ENCODE measurements at places on chromosomes 7 and 10. TPM values are rescaled to one million over a fixed set of nuclear protein-coding genes. Genes with fewer than 3 reads are reported as not detected.

GRCh38 chr10:127853868-127854768 is 38.6 kb downstream of the CLRN3 start:
- H3K27ac ChIP-seq: no peak overlapping the region
- no peaks in the 10 kb centered on the region for H3K27me3 ChIP-seq
- peak; percentile 72 for DNase-seq
- no peaks in the 10 kb centered on the region for H3K4me1 ChIP-seq

- no peak overlapping the region for H3K27ac ChIP-seq
- no peak overlapping the region for H3K4me3 ChIP-seq
- peak; percentile 18 for DNase-seq
These were observed 1.7 kb upstream of the TBATA start for GRCh38 chr10:70786799-70787415.

- no peaks in the 10 kb centered on the region for H3K27me3 ChIP-seq
- H3K36me3 ChIP-seq: no peaks in the 10 kb centered on the region
These were observed 225.9 kb downstream of the WDR11 start for GRCh38 chr10:121076776-121077715.

GRCh38 chr10:17126327-17126726 is 3.3 kb downstream of the CUBN start:
- no peak overlapping the region for H3K27ac ChIP-seq
- H3K36me3 ChIP-seq: no peaks in the 10 kb centered on the region
- DNase-seq: no peak
- no peak overlapping the region for H3K4me3 ChIP-seq
- H3K27me3 ChIP-seq: no peaks in the 10 kb centered on the region

- H3K4me1 ChIP-seq: no peaks in the 10 kb centered on the region
- H3K4me3 ChIP-seq: no peak overlapping the region
- H3K36me3 ChIP-seq: no peaks in the 10 kb centered on the region
- DNase-seq: peak; percentile 85
- no peak overlapping the region for H3K27ac ChIP-seq
- no peaks in the 10 kb centered on the region for H3K27me3 ChIP-seq
These were observed 35.4 kb downstream of the TRIL start for GRCh38 chr7:28922624-28923331.

DNA sequence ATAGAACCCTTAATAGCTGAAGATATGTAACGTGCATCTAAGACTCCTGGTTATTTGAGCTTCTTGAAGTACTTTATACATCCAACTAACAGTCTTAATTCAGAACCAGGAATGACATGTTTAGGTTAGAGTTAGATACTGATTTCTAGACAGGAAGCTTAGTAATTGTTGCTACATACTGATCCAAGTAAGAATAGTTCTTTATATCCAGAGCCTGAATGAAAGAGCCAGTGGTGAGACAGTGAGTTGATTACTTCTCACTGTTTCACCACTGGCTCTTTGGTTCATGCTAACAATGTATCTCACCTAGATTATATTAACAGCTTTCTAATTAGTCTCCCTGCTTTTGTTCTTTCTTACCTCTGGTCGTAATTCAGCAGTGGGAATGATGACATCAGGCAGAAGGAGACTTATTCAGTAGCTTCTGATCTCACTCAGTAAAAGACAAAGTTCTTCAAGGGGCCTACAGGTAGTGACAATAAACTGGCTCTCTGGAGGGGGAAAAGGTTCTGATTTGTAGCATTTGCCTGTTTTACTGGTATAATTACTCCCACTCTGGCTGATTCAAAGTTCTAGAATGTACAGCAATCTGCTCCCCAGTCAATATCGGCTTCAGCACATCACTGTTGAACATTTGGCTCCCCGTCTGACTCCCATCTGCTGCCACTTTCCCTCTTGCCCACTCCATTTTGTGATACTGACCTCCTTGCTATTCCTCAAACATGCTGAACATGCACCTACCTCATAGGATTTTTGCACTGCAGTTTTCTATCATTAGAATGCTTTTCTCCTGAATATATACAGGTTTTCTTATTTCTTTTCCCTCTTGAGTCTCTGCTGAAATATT is 29.1 kb downstream of the MCU start:
- no peaks in the 10 kb centered on the region for H3K27me3 ChIP-seq
- peaks cover 6% of the 10 kb centered on the region for H3K4me1 ChIP-seq
- peak; percentile 54 for DNase-seq
- H3K36me3 ChIP-seq: peaks cover 16% of the 10 kb centered on the region
- H3K4me3 ChIP-seq: no peak overlapping the region
- H3K27ac ChIP-seq: no peak overlapping the region

DNA sequence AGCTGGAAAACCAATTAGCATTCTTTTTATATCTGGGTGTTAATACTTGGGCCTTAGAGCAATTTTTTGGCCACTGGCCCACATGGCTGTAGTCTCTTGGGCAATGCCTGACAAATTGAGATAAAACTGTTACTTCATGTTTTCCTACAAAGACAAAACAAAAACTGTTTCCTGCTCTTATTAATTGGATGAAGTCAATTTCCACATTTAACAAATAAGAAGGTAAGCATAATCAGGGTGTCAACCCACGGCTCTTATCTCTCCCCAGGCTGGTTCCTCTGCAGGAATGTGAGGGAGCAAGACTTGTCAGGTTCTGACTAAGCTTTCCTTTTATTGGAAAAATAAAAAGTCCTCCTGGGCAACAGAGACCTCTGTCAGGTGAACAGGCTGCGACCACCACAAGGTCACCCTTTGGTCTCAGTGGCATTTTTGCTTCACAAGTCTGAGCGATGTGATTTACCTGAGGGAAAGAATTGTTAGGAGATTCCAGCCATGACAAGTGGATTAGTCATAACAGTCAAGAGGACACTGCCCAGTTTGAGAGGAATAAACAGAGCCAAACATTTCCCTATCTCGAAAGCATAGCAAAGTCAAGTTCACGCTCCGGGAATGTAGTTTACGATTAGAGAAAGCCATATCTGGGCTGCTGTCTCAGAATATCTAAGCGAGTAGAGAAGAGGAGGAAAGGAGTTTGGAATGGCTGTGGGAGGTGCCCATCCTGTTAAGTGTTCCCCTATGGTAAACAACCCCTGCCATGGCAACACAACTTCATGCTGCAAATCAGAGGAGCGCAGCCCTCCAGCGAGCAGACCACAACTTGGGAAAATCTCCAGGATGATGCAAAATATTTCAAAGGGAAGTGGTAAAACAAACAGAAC is 144.4 kb downstream of the TES start:
- no peak overlapping the region for H3K4me3 ChIP-seq
- H3K27ac ChIP-seq: peak overlapping the region; percentile 92
- H3K36me3 ChIP-seq: no peaks in the 10 kb centered on the region
- no peaks in the 10 kb centered on the region for H3K4me1 ChIP-seq
- peak; percentile 82 for DNase-seq

GRCh38 chr7:99369767-99370391 is 4.7 kb upstream of the ARPC1B start:
- peaks cover 44% of the 10 kb centered on the region for H3K36me3 ChIP-seq
- H3K4me1 ChIP-seq: peaks cover 6% of the 10 kb centered on the region
- H3K27me3 ChIP-seq: no peaks in the 10 kb centered on the region
- DNase-seq: no peak
- H3K27ac ChIP-seq: no peak overlapping the region

DNA sequence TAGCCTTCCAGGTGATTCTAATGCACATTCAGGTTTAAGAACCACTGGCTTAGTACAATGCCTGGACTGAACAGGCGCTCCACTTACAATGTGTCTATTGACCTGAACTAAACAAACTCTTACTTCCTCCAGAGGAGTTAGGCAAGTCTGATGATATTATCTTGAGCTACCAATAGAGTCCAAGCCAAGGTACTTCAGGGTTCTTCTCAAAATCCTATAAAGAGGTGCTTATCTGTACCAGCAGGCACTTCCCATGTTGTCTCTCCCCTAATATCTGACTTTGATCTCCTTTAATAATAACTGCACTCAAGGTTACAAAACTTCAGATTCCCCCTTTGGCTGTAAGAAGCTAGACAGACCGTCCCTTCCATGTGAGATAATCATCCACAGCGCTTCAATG is 157.0 kb upstream of the SVIL start:
- no peak for DNase-seq
- H3K36me3 ChIP-seq: no peaks in the 10 kb centered on the region
- H3K27ac ChIP-seq: no peak overlapping the region
- H3K4me1 ChIP-seq: no peaks in the 10 kb centered on the region

DNA sequence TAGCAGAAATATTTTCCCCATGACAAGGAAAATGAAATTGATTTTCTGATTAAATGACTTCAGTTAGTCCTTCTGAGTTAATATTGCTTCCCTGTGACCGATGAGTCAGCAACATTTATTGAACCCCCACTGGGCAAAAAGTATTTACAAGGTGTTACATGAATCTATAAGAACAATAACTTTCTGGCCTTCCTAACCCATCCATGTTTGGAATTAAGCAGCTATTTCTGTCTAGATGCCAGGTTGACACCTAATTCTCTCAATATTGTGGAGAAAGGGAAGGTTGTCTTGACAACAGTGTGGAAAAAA is 112.9 kb upstream of the JAZF1 start:
- no peak overlapping the region for H3K27ac ChIP-seq
- no peaks in the 10 kb centered on the region for H3K36me3 ChIP-seq
- H3K4me3 ChIP-seq: no peak overlapping the region
- H3K4me1 ChIP-seq: no peaks in the 10 kb centered on the region
- H3K27me3 ChIP-seq: no peaks in the 10 kb centered on the region
- no peak for DNase-seq

DNA sequence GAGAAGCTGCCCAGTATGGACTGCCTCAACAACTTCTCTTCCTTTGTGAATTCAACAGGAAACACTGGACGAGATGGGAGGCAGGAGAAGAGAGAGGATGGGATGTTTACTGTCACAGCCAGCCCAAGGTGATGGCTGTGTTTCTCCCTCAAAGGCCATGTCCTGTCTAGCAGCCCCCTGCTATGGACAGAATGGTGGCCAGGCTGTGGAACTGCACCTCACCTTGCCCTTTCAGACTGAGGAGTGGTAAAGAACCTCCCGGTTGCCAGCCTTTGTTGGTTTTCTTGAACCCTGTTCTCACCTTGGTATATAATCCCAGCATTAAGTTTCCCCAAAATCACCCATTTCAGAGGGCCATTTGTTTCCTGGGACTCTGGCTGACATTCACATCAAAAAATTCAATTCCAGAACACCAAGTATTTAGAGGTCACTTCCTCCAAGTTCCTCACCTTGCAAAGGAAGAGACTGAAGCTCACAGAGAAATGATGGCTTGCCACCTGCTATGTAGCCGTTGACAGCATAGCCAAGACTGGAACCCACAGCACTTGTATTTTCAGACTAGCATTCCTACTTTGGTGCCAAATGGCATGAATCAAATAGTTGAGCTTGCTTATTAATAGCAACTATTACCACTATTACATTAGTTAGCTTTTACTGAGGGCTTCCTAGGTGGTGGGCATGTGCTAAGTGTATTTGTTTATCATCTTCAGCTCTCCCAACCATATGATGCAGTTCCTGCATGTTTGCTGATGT is 224.0 kb upstream of the GRB10 start:
- no peak for DNase-seq
- no peaks in the 10 kb centered on the region for H3K36me3 ChIP-seq

GRCh38 chr7:155848691-155849669 is 36.7 kb upstream of the SHH start:
- peaks cover 14% of the 10 kb centered on the region for H3K4me1 ChIP-seq
- H3K4me3 ChIP-seq: no peak overlapping the region
- no peaks in the 10 kb centered on the region for H3K36me3 ChIP-seq

DNA sequence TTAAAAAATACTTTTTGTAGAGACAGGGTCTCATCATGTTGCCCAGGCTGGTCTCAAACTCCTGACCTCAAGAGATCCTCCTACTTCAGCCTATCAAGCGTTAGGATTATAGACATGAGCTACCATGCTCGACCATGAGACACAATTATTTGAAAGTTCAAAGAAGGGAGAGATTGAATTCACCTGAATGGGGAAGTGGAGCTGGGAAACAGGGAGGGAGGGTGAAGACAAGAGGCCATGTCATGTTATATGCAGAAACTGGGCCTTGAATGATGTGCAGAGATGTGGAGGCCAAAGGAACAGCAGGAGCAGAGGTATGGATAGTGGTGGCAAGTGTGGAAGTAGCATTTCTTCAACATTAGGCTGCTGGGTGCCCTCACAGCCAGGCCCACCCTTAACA is 18.7 kb upstream of the CYCS start:
- H3K4me3 ChIP-seq: no peak overlapping the region
- H3K36me3 ChIP-seq: no peaks in the 10 kb centered on the region
- no peak overlapping the region for H3K27ac ChIP-seq
- no peak for DNase-seq
- no peaks in the 10 kb centered on the region for H3K27me3 ChIP-seq

DNA sequence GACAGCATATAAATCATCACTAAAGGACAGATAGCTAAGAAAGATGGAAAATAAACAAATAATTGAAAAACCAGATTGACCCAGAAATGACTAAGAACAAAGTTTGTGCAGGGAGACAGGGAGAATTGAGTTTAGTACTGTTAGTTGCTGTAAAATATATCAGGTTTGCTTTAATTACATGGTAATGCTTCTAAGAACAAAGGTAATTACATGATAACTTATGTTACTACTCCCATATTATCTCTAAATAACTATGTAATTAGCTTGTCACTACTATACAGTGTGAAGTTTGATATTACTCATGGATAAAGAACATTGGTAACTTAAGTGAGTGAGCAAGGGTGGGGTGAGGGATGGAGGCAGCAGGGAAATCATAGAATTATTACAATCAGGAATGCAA is 135.2 kb upstream of the KAT6B start:
- no peaks in the 10 kb centered on the region for H3K27me3 ChIP-seq
- no peak for DNase-seq
- H3K27ac ChIP-seq: no peak overlapping the region
- H3K4me3 ChIP-seq: no peak overlapping the region
- no peaks in the 10 kb centered on the region for H3K4me1 ChIP-seq

CALHM3 gene
- not detected for polyA plus RNA-seq

PRSS37 gene
- polyA plus RNA-seq: not detected

DOCK4 gene
- not detected for polyA plus RNA-seq

HECTD2 gene
- 10.7 TPM for polyA plus RNA-seq

ACTL6B gene
- polyA plus RNA-seq: 0.52 TPM

EGR2 gene
- 0.54 TPM for polyA plus RNA-seq

GDF10 gene
- not detected for polyA plus RNA-seq

TRIM50 gene
- polyA plus RNA-seq: not detected

Measured in small intestine (tissue), 16 donors.